ENCODE measurements at places on chromosomes 1 and 21.

DNA sequence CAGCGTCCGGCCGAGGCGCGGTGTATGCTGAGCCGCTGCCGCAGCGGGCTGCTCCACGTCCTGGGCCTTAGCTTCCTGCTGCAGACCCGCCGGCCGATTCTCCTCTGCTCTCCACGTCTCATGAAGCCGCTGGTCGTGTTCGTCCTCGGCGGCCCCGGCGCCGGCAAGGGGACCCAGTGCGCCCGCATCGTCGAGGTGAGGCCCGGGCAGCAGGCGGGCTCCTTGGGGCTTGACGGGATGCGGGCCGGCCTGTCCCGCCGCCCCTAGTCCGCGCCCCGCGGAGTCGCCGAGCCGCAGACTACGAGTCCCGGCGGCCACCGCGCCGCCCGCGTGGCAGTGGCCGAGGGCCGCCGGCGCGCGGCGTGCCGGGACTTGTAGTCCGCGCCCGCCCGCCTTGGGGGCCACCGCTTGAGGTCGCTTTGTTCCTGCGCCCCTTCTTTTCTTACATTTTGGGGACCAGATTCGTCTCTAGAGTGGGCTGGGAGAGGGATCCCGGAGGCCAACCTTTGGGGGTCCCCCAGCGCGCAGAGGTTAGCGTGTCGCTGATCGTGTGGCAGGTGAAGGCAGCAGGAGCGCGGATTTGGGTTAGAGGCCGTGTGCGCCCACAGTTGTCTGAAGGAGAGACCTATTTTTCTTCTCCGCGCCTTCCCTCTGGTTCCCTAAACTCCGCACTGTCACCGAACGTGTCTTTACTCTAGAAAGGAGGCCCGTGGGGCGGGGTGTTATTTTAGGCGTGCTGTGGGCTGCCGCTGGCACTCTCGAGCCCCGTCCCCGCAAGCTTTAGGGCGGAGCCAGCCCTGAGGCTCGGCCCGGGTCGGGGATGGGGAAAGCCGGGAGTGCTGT is 553 bp downstream of the CMPK1 start:
- peak; percentile 78 for DNase-seq

DNA sequence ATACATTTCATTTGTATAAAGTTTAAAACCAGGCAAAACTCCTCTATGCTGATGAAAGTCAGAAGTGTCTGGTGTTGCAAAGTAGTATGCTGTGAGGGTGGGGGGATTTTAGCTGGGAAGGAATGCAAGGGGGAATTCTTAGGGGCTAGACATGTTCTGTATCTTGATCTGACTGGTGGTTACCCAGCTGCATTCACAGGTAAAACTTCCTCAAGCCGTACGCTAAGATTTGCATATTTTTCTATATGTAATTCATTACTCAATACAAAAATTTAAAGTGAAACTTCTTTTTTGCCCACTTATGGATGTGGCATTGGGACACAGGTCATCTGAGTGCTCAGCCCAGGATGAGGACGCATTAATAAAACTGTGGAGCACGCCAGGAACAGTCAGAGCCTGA is 323.3 kb downstream of the PAPPA2 start:
- no peak for DNase-seq

DNA sequence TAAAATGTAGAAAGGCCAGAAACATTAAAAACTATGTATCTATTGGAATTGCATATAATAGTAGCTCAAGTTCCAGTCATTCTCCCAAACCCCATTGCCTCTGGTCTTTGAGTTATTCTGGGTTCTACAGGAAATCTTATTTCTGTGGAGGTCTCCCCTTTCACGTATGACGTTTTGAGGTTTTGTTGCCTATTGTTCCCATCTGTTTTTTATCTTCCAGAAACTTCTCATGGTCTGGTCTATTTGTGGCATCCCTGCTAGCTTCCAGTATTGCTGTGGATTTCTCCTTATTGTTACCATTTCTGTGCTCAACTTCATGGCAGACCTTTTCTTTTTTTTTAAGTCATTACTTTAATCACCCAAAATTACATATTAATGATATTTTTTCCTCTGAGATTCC is 43.3 kb downstream of the DTL start:
- DNase-seq = no peak

GRCh38 chr21:40177979-40178378 is 310.7 kb downstream of the PCP4 start:
- no peak for DNase-seq

DNA sequence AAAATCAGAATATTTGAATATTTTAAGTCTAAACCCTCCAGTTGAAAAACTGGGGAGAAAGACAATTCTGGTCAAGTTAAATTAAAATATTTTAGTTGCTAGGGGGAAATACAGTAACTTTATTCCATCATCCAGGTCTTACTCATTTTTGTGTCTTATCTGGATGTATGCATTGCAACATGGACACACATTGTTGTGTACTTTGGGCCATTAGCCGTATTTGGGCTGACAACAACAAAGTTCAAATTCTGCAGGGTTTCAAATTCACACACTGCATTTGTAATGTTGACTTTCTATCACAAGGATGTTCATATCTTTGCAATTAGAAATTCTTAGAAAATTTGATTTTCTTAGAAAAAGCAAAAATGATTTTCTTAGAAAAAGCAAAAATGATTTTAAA is 249.3 kb downstream of the BACH1 start:
- no peak for DNase-seq

DNA sequence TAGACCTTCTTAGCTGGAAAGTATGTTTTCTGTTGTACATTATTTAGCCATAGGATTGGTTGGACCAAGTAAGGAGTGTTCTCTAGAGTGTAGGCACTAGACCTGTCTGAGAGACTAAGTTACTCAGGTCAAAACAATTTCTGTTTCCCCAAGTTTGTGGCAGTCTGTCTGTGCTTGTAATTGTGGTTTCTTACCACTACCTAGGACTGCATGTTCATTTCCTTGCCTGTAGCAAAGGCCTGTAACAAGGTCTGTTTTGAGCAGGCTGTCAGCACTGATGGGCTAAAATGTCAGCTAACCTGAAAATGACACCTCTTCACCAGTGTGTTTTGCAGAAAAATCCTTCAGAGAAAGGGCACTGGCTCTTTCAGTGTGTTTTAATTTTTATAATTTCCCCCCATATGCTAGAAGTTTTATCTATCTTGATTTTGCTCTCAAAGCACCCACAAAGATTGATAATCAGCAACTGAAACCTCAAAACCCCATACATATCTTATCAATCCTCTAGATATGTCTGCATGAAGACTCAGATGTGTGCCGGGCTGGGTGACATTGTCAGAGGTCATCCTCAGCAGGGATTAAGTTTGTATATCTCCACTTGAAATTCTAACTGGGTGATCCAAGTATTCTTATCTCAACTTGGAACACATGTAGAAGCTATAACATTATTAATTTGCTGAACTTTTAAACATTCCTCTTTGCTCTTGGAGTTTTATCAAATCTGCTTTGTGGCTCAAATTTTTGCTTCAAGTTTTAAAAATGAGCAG is 50.7 kb upstream of the ST6GALNAC3 start:
- no peak for DNase-seq

DNA sequence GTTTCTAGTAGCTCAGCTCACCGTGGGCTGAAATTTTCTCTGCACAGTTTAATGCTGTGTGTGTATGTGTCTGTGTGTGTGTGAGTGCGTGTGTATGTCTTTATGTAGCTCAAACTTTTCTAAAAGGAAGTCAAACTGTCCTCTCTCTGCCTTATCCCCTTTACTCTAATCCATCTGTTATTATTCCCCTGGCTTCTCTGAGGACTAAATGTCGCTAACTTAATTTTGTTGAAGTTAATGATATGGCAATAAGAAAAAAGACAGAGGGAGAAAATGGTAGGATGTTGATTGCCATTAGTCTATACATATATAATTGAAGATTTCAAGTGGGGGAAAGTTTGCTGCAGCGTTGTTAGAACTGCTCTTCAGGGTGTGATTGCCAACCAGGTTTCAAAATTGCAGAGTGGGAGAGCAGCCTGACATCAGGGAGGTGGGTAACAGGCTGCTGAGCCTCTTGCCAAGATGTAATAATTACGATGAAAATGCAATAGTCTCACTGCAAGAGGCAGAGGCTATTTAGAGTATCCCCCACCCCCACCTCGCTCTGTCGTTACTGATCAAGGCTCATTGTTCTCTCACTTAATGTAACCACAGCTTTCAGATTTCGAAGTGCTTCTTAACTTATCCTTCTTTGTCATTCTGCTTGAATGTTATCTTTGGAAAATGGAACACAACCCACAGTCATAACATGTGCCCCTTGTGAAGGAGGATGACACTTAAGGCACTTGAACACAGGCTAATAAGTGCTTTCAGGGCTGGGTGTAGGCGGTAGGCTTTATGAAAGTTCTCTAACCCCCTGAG is 559.0 kb upstream of the PLXNA2 start:
- no peak for DNase-seq

DNA sequence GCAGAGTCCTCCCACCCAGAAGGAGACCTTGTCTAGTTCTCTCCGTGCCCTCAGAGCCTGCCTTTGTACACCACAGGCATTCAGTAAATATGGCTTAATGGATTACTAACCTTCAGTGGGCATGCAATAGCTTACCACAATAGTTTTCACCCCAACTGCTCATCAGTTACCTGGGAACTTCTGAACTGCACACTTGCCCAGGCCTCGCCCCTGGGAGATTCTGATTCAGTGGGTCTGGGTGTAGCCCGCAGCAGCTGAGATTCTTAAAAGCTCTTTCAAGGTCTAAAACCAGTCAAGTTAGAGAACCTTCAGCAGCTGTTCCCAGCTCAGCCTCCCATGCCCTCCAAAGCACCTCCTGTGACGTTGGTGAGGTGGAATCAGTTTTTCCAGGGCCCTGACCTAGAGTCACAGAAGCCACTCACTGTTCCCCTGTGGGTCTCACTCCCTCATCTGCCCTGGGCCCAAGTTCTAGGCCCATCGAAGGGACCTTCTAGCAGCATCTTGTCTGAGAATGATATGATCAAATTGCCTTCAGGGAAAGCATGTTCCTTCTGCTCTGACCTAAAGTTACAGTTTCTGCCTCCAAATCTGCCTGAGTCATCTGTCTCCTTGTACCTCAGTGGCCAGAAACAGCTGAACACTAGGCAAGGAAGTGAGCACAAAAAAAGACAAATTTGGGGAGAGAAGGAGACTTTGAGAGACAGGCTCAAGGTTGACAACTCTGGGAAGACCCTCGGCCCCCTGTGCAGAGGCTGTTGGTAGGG is 10.8 kb downstream of the ASAP3 start:
- no peak for DNase-seq

GRCh38 chr1:64129701-64130100 is 73.7 kb upstream of the UBE2U start:
- no peak for DNase-seq

GRCh38 chr1:2021550-2021949 is 2.4 kb downstream of the GABRD start:
- no peak for DNase-seq
